ENCODE measurements at places on chromosomes 5 and 9.

- peak; percentile 41 for DNase-seq
Observed at GRCh38 chr9:18791074-18791473, 241.9 kb downstream of the SAXO1 start.

GRCh38 chr5:37308793-37309192, 59.6 kb upstream of the CPLANE1 start:
- DNase-seq = no peak

DNA sequence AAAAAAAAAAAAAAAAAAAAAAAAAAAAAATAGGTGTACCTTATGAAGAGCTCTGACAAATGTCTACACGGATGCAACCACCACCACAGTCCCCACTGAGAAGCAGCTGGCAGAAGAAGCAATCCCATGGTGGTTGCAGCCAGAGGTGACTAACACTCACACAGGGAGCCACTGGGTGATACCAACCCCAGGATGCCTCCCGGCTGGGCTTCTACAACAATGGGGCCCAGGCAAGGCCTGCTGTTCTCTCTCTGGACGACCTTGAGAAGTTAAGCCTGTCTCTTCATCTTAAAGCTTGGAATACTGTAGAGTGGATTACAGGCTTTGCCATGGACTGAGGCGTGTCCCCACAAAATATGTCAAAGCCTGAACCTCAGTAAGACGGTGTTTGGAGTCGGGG, 104.1 kb downstream of the ROR2 start:
- DNase-seq = no peak

GRCh38 chr5:8059337-8059736, 190.4 kb downstream of the MTRR start:
- DNase-seq = no peak

DNA sequence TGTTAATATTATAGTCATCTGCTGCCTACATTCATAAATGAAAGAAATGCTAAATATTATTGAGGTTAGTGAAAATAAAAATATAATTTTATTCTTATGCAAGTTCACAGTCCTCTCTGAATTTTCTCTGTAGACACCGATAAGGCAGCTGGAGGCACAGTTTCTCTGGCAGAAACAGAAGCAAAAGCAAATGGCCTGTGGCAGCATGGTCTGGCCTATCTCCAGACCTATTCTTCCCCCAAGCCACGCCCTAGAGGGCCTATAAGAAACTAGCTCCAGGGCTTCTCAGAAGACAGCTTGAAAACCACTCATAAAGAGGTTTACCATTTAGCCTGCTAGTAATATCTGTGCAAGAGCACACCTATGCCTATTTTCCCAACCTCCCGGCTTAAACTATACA, 28.4 kb downstream of the MRPS27 start:
- no peak for DNase-seq

DNA sequence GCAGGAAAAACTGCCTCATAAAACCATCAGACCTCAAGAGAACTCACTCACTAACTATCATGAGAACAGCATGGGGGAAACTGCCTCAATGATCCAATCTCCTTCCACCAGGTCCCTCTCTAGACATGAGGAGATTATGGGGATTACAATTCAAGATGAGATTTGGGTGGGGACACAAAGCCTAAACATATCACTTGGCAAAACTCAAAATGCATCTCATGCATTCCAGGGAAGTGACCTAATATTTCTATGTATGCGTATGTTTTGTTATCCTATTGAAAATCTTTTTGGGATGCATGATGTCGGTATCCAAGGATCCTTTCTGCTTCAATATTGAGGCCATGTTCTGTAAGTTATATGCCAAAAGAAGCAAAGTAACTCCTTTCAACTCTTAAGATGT, 174.0 kb downstream of the PLK2 start:
- no peak for DNase-seq

DNA sequence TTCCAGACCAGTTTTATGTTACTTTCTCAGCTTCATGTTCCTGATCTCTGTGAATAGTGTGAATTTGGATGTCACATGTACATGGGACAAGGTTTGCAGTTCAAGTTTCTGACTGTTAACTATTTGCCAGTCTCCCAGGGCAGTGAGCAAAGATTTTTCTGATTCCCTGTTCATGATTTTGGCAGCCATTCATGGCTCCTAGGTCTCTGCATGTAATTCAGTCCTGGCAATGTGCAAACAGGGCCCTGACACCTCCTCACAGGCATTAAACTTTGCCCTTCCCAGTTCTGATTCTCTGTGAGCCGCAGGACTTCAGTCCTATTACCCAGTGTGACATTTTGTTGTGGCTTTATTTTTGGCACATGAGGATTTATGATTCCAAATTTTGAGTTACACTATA, 349.7 kb downstream of the ARRDC3 start:
- DNase-seq = no peak

GRCh38 chr5:67316695-67317094, 120.1 kb upstream of the CD180 start:
- DNase-seq = no peak

DNA sequence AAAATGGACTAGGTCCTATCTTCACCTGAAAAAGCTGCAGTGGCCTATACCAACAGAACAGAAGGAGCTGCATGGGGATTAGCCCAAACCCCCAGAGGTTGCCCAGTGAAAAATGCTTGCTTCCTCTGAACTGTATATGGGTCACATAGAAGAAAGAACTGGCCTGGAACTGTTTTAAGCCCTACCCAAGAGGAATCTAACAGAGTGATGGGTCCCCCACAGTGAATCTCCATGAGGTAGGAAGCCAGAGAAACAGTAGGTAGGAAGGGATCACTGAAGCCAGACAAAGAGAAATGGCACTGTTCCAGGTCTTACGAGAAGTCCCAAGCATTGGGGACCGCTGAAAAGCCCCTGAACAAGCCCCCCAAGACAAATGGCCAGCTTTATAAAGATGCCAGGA, 28.8 kb upstream of the TRIM32 start:
- no peak for DNase-seq

- no peak for DNase-seq
Observed at GRCh38 chr5:150320044-150320613, 17.4 kb upstream of the ARSI start.

GRCh38 chr5:96023518-96023917, 61.9 kb upstream of the ELL2 start:
- DNase-seq = no peak

DNA sequence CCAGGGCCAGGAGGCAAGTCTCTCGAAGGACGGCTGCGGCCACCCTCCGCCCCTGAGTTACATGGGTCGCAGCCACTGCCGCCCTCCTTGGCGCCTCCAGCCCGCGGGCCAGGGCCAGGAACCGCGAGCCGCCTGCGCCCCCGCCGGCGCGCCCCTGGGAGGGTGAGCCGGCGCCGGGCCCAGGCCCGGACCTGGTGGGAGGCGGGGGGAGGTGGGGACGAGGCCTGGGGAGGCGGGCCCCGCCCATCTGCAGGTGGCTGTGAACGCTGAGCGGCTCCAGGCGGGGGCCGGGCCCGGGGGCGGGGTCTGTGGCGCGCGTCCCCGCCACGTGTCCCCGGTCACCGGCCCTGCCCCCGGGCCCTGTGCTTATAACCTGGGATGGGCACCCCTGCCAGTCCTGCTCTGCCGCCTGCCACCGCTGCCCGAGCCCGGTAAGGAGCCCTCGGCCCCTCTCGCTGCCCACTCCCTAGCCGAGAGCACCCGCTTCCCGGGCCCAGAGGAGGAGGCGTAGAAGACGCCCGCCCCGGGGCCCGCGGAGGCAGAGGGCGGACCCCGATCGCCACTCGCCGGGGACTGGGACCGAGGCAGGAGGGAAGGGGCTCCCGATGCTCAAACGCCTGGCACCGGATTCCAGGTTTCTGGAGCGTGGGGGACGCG, at the start of gene ASS1:
Gene ASS1, plus strand, starts transcription at position 397 of the 657 bp plus-strand sequence. CDS start 7,268 bp downstream, outside the sequence.
- peak; percentile 32 for DNase-seq

- DNase-seq = no peak
Observed at GRCh38 chr9:78189461-78189860, 46.4 kb upstream of the CEP78 start.

DNA sequence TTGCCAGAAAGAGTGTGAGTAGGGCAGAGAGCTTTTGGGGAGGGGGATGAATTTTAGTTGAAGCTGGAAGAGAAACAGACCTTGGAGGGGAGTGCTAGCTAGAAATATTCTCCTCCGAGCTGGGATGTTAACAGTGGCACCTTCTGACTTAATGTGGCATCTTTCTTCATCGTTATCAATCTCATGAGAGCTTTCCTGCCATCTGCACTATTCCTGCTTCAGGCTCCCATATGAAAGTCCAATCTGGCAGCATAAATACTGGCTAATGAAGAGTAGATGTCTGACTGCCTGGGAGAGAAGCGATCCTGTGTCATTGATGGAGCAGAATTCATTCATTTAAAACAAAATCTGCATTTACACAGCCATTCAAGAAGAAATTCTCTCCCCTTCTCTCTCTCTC, 284.5 kb downstream of the TMEM38B start:
- no peak for DNase-seq
